Left kidney (tissue), 8 donors: ENCODE measurements at places on chromosomes 2 and 18. TPM values are rescaled to one million over a fixed set of nuclear protein-coding genes. Genes with fewer than 3 reads are reported as not detected.
A peak's percentile ranks its signal among the peaks of the same experiment; 100 is the strongest.

The CACNB4 gene
- 15.5 TPM for polyA plus RNA-seq

The REG3G gene
- polyA plus RNA-seq: not detected

- DNase-seq: no peak
Observed at GRCh38 chr18:56391931-56392590, 246.3 kb downstream of the TXNL1 start.

- DNase-seq: peak; percentile 57
Observed at GRCh38 chr2:30464544-30465170, 17.6 kb downstream of the LCLAT1 start.

DNA sequence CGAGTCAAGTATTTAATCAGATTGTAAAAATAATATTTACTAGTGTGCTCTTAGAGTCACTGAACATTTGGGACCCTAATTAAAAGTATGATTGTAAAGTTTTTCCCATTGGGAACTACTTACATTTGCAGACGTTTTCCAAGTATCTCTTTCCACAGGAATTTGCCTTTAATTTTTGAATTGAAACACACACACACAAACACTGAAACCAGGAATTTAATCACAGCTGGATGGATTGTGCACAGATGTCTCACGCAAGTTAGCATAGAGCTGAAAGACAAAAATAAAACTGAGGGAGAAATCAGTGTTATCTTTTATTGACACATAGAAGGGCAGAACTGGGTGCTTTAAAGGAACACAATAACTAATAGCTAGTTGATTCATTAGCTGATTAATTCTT, 230.7 kb downstream of the RND3 start:
- no peak for DNase-seq
